Stimulated activated CD8-positive, alpha-beta memory T cell treated with anti-CD3 and anti-CD28 coated beads, Interleukin-15, amount 100 ng/mL, for 4 hours (primary cell): ENCODE measurements at places on chromosomes 2 and 18.

GRCh38 chr2:216243026-216243425, 129.3 kb downstream of the MARCHF4 start:
- no peak for DNase-seq

DNA sequence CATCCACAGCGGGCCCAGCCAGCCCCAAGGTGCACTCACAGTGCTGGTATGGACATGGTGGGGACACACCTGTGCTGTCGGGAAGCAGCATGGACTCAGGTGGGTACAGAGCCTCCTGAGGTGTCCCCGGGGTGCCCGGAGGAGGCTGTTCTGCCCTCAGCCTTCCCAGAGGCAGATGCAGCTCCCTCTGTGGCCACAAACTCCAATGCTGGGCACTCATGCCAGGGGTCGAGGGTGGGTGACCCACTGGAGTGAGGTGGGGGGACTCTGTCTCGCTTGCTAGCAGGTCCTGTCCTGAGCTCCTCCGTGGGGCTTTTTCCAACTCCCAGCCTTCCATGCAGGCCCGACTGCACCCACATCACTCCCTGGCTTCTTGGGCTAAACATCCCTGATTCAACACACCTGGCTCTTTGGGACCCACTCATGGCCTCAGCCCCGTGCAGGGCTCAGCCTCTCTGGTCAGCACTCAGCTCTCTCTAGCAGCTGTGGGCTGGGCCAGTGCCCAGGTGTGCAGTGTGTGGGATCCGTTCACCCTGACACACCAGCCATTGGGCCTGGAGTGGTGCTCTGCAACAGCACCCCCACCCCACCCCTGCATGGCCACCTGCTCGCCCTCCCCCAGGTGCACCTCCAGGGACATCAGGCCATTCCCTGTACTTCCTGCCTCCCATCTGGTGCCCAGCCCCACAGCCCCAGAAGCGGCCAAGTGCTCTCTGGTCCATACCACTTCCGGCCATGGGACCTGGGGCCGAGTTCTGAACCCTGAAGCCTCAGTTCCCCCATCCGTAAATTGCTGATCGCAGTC, 16.0 kb downstream of the RAMP1 start:
- DNase-seq: no peak

- no peak for DNase-seq
These were observed 123.2 kb downstream of the CAPN13 start for GRCh38 chr2:30684026-30684425.

DNA sequence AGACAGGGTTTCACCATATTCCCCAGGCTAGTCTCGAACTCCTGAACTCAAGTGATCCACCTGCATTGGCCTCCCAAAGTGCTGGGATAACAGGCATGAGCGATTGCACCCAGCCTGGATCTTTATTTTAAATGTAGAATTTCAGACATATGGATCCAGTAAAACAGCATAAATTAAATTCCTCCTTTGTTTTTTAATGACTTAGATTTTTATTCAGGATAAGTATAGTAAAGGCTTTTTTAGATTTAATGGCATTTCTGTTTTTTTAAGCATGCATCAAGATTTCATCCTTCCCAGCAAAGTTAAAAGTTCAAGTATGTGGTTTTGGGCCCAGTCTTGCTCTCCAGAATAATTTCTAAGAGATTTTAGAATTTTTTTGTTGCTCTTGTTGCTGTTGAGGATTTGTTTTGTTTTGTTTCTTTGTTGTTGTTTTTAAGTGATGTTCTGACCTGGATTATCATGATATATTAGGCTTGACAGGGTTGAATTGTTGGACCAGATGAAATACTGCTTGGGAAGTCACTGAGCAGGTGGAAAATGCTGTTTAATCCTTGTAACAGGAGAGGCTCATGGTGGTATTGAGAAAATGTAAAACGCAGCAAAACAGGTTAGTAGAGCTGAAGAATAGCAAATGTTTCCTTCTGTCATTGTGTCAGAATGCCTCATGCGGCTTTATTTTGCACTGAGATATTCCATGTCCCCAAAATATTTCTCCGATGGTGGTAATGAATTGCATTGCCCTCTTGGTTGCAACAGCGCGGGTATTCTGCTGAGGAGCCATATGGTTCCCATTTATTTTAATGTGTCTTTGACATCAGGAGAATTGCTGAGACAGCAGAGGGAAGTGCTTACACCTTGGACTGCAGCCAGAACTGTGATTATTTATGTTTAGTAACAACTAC, 147.9 kb downstream of the GALNT3 start:
- DNase-seq: no peak

GRCh38 chr18:66638856-66639629, 35.2 kb upstream of the CDH19 start:
- no peak for DNase-seq
